ENCODE measurements at places on chromosomes 3 and 15.

GRCh38 chr15:79341396-79341795, 30.5 kb downstream of the TMED3 start:
- DNase-seq, result no peak

DNA sequence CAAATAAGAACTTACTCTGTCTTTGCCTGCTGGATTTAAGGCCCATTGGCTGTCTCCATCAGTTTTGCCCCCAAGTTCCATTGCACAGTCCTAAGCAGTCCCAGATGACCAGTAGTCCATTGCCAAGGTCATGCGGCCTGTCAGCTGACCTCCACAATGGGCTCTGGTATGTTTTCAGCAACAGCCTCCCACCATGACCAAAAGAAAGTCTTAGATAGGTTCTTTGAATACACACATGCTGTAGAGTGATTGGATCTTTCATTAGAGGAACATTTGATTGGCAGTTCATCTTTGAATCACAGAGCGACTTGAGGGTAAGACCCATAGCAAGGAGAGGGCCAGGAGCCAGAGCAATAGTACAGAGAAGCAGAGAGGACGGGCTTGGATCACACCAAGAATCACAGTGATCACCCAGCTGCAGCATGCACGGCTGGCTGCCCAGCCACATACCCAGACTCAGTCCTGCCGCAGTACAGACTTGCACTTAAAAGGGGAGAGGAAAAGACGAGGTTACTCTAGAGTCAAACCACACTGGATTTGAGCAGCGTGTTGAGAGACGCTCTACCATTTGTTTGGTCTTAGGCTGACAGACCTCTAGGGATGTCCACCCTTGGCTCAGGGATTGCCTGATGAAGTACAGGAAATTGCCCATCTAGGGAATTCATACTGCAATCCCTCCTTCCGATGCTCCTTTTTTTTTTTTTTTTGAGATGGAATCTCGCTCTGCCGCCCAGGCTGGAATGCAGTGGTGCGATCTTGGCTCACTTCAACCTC, 50.4 kb downstream of the APH1B start:
- DNase-seq, result no peak

GRCh38 chr3:123984350-123984749, 7.6 kb downstream of the ROPN1 start:
- DNase-seq, result no peak

GRCh38 chr3:109073116-109073515, 44.8 kb downstream of the MORC1 start:
- DNase-seq, result no peak

- no peak for DNase-seq
Measured at GRCh38 chr3:117272274-117272673, 562.7 kb downstream of the TUSC7 start.
